ENCODE measurements at places on chromosomes 6 and 20.

GRCh38 chr6:35360349-35361138, 18.2 kb downstream of the PPARD start:
- no peak for DNase-seq

DNA sequence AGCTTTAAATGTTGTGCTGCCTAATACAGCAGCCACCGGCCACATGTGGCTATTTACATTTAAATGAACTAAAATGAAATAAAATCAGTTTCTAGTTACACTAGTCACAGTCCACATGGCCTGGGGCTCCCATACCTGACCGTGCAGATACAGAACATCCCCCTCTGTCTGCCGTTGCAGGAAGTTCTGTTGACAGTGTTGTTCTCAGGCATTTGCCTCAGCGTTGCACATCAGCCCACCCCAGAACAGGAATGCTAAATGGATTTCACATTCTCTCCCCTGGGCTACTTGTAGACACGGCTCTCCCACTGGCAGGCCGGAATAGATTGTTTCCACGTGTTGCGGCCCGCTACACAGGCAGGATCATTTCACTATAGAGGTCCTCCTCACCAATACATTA, 26.3 kb downstream of the JAG1 start:
- no peak for DNase-seq

GRCh38 chr6:123658848-123659247, 22.1 kb upstream of the TRDN start:
- no peak for DNase-seq

DNA sequence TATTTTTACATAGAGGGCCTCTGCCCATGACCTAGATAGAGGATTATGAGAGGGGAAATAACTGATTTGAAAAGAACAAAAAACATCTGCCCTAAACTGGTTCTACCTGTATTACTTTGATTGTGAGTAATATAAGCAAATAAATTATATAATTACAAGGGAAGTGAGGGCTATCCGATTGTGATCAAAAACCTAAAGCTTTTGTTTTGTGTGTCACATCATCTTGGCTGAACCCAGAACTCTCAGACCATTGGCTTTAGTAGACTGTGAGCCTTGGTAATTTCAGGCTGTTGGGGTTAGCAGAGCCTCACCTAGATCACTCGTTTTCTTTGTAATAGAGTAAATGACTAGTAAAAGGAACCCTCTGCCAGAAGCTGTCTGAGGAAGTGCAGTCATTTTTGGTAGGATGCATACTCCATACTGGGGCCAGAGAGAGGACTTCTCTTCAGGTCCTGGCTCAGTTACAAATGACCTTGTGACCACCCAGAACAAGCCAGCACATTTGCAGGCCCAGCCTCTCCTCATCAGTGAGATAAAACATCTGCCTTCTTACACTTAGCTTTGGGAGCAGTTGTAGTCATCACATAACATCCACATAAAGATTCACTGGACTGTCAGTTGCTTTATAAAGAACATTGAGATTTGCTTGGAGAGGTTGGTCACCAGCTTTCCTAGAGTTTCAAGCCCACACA, 13.5 kb downstream of the STK35 start:
- no peak for DNase-seq

DNA sequence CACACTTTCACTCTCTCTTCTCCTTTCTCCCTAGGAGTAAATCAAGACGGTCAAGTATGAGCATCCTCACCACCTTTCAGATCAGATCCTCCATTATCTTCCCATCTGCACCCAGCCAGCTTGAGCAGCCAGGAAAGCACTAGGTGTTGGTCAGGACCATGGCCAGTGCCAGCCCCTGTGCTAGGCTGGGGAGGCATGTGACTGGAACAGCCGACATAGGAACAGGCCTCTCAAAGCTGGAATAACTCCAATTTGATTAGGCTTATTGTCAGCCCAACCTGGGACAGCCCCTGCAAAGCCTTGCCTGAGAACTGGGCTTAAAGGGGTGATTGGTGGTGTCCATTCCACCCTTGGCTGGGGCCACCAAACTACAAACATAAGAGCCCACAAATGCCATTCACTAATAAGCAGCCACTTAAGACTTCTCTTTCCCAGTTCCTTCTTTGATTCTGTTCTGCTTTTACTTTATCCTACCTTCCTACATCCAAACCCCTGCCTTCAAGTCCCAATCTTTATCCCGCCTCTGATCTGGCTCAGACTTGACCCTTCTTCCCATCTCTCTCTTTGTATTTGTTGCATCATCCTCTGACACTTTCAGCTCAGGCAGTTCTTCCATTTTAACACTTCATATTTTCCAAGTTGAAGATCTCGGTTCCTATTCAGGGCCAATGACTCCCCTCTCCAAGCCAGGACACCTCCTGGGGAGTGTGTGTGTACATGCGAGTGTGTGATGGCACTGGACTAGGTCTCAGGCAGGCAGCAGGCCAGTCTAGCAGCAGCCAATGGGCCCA, 4.5 kb upstream of the TREM2 start:
- DNase-seq, result no peak

Data from dermis microvascular lymphatic vessel endothelial cell (primary cell).